ENCODE measurements at places on chromosomes 6 and 20.

DNA sequence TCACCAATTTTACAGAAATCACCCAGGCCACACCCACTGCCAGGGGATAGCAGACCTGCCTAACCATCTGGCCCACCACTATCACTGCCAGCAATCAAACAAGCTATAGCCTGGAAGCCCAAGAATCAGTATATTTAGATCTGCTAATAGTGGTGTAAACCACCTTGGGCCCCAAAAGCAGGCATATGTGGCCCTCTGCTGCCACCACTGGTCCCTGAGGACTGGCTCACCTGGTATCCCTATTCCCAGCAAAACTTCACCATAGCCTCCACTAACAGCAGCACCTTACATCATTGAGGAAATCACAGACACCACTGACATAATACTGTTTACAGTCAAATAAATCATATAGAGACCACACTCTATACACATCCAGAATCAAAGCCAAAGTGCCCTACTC is 880.4 kb upstream of the MAN1A1 start:
- no peak for DNase-seq

DNA sequence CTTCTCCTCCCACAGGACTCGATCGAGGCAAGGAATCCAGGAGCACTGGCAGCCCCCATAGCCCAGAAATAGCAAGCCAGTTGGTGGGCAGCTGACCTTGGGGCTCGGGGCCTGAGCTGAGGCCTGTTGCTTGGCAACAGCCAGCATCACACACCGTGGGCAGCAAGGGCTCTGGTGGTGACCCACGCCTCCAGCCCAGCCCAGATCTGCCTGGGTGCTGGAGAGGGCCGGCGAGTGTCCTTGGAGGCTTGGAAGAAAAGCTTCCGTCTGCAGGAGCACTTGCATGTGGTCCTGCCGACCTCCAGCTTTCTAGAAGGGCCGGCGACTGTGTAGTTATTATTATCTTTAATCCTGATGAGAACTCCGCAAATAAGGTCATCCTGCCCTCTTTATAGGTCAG is 67.3 kb downstream of the STK35 start:
- DNase-seq, result no peak

- no peak for DNase-seq
Measured at GRCh38 chr6:52650941-52651340, 20.0 kb upstream of the TMEM14A start.

- peak; percentile 61 for DNase-seq
Measured at GRCh38 chr6:141498977-141499376, 633.7 kb upstream of the GJE1 start.

DNA sequence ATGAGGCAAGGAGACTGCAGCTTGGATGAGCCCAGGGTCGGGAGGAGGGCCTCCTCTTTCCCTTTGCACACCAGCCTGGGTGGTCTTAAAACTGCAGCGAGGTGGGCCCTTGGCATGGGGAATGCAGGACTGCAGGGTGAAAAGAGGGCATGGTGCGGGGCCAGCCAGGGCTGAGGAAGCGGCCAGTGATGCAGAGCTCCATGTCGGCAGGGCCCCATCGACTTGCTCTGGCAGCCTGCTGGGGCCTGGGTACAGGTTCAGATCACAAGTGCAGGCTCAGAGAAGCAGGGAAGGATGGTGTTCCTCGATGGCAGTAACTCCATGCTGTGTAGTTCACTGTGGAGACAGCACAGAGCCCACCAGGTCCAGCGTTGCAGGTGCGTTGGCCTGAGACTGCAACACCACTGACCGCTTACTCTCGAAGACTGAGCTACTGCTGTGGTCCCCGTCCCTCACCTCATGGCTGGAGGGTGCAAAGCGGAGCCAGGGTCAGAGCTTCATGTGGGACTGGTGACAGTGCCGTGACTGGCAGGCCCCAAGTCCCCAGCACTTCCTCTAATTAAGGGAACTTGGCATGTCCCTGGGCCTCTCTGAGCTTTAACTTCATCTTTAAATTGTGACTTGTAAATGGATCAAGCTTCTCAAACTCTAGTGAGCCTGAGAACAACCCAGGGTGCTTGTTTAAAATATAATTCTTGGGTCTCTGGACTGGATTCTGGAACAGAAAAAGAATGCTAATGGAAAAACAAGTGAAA is 223.2 kb downstream of the SYNDIG1 start:
- DNase-seq, result no peak

DNA sequence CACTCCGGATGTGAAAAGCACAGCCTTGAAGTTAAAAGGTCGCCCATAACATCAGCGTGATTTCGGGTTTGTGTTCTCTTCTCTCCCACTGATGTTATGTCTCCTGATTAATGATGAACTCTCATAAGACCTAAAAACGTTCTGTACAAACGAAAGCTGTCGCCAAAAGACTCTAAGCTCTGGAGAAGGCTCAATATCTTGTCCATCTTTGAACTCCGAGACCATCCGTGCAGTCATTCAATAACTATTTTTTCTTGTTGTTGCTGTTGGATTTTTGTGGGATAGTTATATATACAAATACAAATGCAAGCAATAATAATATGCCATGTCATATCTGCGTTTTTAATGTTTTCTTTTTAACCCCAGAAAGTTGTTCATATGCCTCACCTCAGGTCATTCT is 291.8 kb upstream of the MARCKS start:
- DNase-seq, result peak; percentile 58

DNA sequence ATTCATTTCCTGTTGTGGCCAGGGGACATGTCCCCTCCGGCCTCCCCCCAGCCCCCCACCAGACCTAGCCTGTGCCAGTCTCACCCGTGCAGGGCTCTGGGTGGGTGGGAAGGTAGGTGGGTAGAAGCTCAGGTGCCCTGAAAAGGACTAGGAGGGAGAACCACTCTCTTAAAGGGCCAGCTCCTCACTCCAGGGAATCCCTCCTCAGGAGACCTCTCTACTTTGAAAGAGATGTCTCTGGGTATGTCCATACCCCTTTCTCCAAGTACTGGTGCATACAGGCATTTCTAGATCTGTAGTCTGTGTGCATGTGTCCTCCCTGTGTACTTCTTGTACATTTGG is 60.8 kb upstream of the EPB41L1 start:
- DNase-seq, result no peak

DNA sequence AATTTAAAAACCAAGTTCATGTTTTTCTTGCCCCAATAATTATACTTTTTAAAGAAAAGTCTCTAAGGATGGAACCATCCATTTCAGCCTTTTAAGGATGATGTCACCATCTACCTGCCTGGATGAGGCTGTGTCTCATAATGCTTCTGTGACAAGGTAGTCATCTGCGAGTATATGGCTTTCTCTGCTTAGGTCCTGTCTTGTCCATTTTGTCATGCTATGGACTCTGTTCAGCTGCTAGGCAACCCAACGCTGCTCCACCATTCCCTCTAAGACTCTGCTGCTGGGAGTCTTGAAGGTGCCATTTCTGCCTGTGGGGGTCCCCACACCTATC is 459.8 kb upstream of the RUNX2 start:
- no peak for DNase-seq

GRCh38 chr6:45301348-45302142 is 26.6 kb upstream of the RUNX2 start:
- no peak for DNase-seq

DNA sequence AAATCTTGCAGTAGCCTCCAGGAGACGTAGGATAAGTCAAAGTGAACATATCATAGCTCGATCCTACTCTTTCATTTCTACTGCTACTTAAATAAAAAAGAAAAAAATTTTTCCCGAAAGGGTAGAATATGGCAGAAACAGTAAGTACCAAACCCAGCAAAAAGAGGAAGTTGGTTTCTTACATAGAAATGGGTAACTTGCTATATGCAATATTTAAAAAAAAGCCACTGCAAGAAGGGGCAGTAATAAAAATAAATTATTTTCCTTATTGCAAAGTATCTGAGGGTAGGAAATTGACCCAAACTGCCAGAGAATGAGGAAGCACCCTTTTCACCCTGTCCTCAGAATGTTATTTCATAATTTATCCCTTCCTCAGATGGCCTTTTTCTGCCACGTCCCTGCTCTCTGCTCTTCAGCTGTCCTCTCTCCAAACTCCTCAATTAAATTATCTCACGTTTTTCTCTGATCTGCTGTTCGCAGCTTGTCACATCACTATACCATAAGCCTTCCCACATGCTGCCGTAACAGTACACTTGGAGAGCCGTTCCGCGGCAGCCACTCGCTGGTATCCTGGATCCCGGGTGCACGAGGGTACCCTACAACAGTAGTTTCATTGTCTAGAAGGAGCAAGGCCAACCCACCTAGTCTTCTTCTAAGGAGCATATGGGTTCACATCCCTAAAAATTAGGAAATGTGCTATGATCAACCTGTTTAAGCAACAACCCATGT is 149.6 kb downstream of the BACH2 start:
- no peak for DNase-seq

DNA sequence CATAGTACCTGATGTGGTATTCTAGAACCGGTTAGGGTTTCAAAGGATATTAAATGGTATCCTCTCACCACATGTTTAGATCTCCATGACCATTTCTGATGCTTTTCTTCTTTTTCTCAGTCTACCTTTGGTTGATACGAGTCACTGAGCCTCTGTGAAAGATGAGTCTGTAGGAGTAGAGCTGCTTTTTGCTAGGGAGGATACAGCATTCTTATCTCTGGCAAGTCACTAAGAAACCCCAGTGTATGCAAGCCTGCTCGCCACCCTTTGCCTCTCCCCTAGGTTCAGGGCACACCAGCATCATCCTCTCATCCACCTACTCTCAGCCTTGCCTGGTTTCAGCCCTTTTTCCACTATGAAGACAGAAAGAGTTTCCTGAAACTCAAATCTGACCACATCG is 89.9 kb downstream of the MTFR2 start:
- no peak for DNase-seq

- DNase-seq, result peak; percentile 18
Measured at GRCh38 chr6:124927806-124928205, 34.4 kb upstream of the RNF217 start.

DNA sequence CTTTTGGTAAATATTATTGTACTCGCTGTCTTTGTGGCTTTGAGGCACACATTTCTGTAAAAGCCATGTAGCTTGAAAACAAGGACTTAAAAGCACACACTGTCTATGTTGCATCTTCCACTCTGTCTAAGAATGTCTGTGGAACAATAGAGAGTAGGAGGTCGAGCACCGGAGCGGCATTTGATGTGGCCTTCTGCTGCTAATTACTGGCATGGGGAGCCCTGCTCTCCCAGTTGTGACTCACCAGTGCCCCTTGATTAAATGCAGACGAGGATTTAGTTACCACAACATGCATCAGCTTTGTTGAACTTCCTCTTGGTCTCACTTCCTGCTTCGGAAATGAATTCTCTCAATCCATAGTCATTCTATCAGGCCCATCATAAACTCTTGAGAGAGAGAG is 680.7 kb upstream of the SLC35B3 start:
- DNase-seq, result peak; percentile 87

DNA sequence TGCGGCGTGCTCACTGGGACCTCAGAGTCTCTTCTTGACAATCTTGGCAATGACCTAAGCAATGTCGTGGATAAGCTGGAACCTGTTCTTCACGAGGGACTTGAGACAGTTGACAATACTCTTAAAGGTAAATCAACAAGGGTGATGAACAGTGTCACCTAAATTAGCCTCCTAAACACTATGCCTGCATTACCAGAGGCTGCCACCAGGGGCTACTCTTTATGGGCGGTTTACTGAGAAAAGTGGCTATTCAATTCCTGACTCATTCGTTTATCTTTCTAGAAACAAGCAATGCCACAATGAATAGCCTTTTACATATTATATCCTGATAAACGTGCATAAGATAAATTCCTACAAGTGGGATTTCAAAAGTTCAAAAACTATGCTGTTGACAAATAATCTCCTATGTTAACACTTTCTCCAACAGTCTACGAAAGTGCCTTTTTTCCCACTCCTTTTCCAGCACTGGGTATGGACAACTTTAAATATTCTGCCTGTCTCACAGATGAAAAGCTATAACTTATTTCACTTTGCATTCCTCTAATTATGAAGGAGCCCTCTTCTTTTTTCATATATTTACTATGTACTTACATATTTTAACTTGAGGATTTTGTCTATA is 1.3 kb downstream of the BPIFA2 start:
- DNase-seq, result no peak
